NCI-H524 (cell line): ENCODE measurements at places on chromosomes 7 and 10.
A peak's percentile ranks its signal among the peaks of the same experiment; 100 is the strongest.

- DNase-seq, result no peak
These were observed 69.7 kb upstream of the STK17A start for GRCh38 chr7:43513251-43513650.

- DNase-seq, result no peak
These were observed 11.0 kb downstream of the IMPDH1 start for GRCh38 chr7:128398841-128399135.

DNA sequence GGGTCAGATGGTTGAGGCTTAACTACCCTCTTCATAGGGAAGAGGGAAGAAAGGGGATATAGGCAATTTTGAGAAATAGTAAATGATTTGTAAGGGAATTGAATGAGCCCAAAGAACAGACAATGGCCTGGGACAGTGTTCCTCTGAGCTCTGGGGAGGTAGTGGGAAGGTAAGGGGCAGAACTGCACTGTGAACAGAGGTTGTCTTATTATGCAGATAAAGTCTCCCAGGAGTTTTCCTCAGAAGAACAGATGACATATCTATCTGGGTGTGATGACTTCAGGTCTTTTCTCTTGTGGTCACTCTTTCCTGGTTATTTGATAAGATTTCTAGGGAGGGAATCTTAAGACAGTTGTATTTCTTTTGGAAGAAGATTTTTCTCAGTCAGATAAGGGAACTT lies 296.1 kb downstream of the ZEB1 start:
- no peak for DNase-seq

DNA sequence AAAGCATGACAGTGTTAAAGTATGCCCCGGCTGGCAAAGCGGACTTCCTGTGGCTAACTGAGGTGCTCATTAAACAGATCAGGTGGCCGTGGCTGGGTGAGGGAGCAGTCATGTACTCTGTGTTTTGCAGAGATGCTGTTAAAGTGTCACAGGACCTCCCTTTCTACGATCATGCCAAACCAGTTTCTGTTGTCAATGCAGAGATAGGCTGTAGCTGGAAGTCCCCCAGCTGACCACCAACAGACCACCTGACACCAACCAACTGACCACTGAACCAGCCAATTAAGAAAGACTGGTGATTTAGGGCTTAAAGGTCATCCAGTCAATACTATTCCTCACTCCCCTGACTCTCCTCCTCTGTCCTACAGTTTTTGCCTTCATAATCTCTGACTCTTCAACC lies 431.1 kb upstream of the LRGUK start:
- DNase-seq, result no peak

DNA sequence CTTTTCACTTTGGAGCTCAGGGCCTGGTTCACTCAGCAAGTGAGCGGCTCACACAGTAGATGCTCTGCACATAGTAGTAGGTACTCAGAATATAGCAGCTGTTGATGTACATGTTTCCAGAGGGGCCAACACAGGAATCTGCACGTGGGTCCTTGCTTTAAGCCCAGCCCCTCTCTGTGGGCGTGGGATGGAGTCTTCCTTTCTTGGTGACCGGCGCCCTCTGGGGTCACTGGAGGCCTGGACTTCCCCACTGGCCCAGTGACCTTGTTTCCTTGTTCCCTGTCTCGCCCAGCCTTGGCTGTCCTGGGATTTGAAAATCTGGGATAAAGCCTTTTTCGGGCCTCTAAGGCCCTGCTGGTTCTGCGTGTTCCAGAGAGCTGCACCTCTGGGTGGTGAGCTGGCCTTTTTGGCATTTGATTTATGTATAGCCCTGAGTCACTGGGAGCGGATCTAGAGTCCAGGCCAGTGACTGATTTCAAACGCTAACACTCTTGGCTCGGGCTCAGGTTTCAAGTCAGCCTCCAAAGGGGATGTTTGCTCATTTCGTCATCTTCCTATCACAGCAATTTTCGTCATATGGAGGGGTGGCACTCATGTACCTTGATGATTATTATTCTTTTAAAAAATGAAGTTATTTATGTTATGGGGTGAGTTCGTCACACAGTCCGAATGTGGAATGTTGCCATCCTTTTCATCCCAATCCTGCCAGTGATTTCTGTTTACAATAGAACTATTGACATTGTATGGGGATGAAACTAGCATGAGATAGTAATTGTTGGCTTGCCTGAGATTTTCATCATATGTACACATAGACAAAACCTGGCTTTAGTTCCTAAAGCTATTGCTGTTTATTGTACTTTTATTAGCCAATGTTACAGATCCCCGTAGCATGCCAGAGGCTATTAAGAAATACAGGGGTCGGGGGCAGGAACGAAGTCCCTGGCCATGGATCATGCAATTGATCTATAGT lies 65.5 kb downstream of the CUX1 start:
- DNase-seq, result no peak

- no peak for DNase-seq
These were observed 17.6 kb downstream of the APBB1IP start for GRCh38 chr10:26455567-26456315.

GRCh38 chr10:79118286-79119202 lies 49.8 kb downstream of the ZMIZ1 start:
- DNase-seq, result no peak

DNA sequence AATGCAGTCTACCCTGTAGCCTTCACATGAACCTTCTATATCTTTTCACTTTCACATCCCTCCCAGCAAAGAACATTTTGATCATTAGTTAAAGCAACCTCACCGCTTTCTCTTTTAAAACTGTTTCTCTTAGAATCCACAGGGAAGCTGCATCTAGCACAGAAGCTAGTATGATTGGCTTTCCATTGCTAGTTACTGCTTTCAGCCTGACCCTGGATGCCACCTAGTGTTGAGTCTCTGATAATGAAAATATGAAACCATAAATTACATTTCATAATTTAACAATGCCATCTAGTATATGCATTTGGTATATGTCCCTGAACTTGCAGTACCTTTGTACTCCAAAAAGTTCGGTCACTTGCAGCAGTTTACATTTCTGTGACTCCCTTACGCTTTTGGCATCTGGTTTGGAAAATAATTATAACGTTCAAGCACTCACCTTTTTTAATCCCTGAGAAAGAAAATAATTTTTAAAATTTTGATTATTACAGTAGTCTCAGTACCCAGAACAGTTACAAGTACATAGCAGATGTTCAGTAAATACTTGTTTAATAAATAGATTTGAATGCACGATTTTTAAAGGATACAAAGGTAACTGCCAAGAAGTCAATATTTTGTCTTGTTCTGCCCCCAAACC lies 22.7 kb downstream of the CISD1 start:
- DNase-seq, result no peak

DNA sequence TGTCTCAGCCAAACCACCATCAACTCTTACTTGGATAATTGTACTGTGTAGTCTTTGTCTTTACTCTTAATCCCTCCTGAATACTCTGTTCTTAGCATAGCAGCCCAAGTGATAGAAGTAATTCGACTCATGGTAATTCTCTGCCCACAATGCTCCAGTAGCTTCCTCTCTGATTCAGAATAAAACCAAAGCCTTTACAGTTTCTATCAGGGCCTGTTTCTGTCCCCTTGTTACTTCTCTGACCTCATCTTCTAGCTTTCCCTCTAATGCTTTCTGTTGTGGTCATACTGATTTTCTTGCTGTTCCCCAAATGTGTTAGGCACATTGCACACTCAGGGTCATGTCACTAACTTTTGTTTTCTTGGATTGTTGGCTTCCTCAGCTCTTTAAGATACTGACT lies 8.0 kb downstream of the ZNF518A start:
- DNase-seq, result no peak

DNA sequence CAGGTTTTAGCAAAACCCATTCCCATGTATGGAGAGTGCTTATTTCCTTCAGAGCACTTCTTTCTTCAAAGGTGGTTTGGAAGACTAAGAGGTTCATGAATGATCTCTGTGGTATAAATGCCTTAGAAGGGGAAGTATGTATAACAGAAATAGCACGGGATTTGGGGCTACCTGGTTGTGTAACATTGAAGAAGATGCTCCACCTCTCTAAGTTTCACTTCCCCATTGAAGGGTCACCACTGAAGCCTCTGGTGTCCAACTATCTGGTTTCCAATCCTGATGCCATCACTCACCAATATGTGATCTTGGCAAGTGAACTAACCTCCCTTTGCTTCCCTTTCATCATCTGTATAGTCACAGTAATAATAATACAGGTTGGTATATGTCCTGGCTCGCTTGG lies 37.2 kb downstream of the CYCS start:
- no peak for DNase-seq

GRCh38 chr7:136009488-136010079 lies 32.4 kb upstream of the MTPN start:
- DNase-seq, result peak; percentile 38

DNA sequence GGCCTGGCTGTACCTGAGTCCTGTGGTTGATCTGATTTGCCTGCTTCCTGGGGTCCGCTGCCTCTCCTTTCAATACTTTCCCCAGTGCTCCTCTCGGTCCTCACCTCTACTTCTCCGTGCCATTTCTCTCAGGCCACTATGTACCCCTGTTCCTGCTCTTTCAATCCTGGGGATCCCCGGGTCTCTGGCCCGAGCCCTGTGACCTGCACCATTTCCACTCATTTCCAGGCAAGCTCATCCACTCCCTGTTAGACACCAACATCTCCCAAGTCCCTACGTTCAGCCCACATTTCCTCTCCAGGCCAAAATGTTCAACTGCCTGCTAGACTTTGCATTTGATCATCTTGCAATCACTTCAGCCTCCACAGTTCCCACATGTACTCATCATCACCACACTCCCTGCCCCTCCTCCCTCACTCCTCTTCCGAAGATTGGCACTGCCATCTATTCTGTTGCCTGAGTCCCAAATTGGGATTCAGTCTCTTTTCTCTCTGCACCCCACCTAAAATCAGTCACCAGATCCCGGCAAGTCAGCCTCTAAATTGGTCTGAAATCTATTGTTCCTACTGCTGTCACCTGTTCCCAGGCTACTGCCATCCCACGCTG lies 34.4 kb upstream of the ZMIZ1 start:
- DNase-seq, result no peak

- DNase-seq, result no peak
These were observed 172.3 kb downstream of the ADAM12 start for GRCh38 chr10:126215746-126216631.

GRCh38 chr10:36116731-36117130 lies 474.6 kb upstream of the FZD8 start:
- DNase-seq, result no peak

DNA sequence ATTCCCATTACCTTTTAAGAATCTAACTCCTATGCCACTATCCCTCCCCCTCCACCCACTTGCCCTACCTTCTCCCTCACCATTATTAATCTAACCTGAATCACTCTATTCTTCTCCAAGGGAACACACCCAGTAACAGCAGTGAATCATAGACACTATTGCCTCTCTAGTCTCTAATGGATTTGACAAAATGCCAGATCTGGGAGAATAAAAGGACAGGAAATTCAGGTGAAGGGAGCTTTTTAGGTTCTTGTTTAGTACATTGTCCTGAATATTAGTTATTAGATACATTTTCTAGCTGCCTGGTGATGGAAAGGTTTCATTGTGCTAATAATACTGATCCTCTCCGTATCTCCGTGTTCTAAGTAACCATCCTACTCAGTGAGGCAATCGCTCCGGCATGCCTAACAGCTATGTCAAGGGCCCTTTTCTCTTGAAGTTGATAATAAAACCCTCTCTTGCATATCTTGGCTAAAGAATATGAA lies 4.1 kb upstream of the SFR1 start:
- no peak for DNase-seq

GRCh38 chr7:128845475-128845874 lies 15.3 kb downstream of the FLNC start:
- DNase-seq, result no peak

DNA sequence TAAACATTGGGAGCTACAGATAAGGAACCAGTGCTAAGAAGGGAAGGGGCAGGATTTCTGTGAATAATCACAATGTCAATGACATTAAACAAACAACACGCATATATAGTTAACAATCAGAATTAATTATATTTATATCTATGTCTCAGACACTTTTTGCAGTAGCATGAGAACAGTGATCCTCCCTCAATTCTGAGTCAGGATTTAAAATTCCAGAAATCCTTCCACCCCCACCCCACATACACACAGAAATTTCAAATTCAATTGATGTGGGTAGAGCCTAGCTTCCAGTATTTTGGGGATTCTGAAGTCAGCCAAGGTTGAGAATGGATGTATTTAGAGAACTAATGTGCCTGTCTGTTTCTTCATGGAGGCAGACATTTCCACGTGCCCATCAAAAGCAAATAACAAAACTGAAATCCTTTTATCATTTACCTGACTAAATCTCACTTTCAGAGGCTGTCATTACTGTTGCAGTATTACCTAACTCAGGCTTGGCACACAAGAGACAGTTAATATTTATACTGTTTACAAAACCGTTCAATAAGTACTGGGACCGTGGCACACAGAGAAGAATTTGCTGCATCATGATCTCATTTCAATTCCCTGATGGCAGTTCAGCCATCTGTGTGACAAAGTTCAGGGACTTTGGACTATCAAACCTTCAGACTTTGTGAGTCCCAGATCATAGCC lies 116.6 kb upstream of the PALS2 start:
- no peak for DNase-seq

DNA sequence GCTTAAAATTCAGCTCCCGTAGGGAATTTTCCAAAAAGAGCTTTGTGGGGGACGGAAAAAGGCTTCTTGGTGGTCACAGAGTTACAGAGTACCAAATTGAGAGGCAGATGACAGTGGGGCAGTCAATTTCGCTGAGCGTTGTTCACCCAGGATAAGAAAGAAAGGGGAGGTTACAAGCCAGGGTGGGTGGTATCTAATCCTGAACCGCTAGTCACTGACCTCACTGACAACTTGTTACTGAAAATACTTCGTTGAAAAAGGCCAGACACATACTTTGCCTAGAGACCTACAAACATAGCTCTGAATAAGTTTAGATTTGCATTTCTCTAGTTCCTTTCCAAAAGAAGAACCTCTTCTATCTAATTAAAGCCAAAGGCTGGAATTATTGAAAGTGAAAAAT lies at the start of gene CTNNA3:
TSS of gene CTNNA3 (minus strand) at position 167 of the 400 bp plus-strand sequence.
- no peak for DNase-seq

DNA sequence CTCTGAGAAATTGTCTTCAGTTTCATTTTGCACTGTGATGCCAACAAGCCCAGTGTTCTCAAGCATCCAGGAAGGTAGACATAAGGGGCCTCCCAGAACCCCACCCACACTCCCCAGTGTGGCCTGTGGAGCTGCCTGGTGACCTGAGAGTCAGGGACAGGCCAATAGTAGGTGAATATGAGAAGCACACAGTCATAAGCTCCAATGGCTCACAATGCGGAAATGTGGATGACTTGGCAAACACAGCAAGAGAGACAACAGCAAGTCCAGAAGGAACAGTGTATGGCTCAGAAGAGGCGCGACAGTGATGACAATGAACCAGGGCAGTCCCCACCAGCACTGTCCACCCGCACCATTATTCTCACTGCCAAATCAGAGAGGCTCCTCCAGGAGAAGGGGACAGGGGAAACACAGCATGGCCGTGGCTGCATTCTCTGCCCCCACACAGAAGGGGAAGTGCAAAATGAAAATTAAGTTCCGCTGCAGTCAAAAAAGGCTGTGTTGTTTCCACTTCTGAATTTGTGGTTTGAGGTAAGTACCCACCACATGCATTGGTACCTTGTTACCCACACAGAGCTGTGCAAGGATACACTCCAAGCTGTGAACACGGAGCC lies 419.8 kb downstream of the GRID1 start:
- no peak for DNase-seq
